Thyroid gland (tissue), 4 donors: ENCODE measurements at places on chromosomes 2 and 18. TPM values are rescaled to one million over a fixed set of nuclear protein-coding genes. Genes with fewer than 3 reads are reported as not detected.

TBR1 gene
- total RNA-seq: not detected

DSG2 gene
- total RNA-seq: 47.7 TPM

ACYP2 gene
- total RNA-seq: 14.1 TPM

C2orf80 gene
- total RNA-seq: not detected
